Astrocyte (in vitro differentiated cells and primary cell): ENCODE measurements at places on chromosomes 1 and 21. TPM values are rescaled to one million over a fixed set of nuclear protein-coding genes. Genes with fewer than 3 reads are reported as not detected.

- H3K36me3 ChIP-seq = peaks cover 3% of the 10 kb centered on the region
- H3K27ac ChIP-seq = peak overlapping the region; percentile 86
- peaks cover 75% of the 10 kb centered on the region for H3K4me1 ChIP-seq
- H3K27me3 ChIP-seq = no peaks in the 10 kb centered on the region
- DNase-seq = peak; percentile 64
Observed at GRCh38 chr1:42949312-42950115, 9.2 kb downstream of the SLC2A1 start.

The SRSF10 gene
- total RNA-seq = 90.0 and 92.4 TPM in 2 replicates

The LAMB3 gene
- total RNA-seq = 4.2 and 6.1 TPM in 2 replicates

The RNF186 gene
- total RNA-seq = not detected in 2 replicates

GRCh38 chr1:5552787-5553484, 439.3 kb downstream of the NPHP4 start:
- H3K36me3 ChIP-seq = no peaks in the 10 kb centered on the region
- no peak overlapping the region for H3K27ac ChIP-seq
- no peak overlapping the region for H3K4me3 ChIP-seq

GRCh38 chr1:220521778-220522177, 6.2 kb upstream of the MARK1 start:
- H3K27me3 ChIP-seq = no peaks in the 10 kb centered on the region
- H3K27ac ChIP-seq = no peak overlapping the region
- DNase-seq = no peak
- H3K4me1 ChIP-seq = no peaks in the 10 kb centered on the region
- H3K36me3 ChIP-seq = no peaks in the 10 kb centered on the region

The LRRN2 gene
- total RNA-seq = 4.9 and 5.9 TPM in 2 replicates

The RCSD1 gene
- 0.58 and 0.98 TPM in 2 replicates for total RNA-seq

The SPOCD1 gene
- 27.8 and 28.0 TPM in 2 replicates for total RNA-seq

DNA sequence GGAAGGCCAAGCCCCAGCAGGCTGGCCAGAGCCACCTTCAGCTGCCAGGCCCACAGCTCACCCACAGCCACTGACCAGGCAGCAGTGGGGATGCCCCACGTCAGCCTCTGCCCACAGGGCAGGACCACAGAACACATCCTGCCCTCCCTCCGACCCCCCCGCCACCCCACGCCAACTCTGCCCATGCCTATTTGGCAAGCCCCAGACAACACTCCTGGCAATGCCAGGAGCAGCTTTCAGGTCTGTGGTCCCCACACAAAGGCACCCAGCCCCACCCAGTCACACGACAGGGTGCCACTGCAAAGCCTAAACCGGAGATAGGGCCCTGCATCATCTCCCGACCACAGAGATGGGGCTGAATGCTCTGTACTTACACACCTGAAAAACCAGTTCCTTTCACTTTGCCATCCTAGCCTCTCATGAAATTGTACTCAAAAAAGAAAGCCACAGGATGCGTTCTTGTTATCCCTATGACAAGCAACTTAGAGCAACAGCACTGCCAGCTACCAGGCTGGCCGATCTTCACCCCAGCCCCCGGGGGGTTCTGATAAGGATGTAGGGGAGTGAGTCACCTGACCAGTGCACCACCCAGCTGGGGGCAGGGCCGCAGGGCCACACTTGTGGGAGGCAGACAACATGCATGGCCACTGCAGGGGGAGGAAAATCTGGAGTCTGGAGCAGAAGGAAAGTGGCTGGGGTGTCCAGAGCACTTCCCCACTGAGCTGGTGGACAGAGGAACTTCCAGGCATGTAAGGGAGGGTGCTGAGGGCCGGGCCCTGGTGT, 36.2 kb downstream of the UBE2G2 start:
- H3K4me3 ChIP-seq = no peak overlapping the region
- H3K36me3 ChIP-seq = peaks cover 5% of the 10 kb centered on the region
- H3K27ac ChIP-seq = no peak overlapping the region
- DNase-seq = no peak

DNA sequence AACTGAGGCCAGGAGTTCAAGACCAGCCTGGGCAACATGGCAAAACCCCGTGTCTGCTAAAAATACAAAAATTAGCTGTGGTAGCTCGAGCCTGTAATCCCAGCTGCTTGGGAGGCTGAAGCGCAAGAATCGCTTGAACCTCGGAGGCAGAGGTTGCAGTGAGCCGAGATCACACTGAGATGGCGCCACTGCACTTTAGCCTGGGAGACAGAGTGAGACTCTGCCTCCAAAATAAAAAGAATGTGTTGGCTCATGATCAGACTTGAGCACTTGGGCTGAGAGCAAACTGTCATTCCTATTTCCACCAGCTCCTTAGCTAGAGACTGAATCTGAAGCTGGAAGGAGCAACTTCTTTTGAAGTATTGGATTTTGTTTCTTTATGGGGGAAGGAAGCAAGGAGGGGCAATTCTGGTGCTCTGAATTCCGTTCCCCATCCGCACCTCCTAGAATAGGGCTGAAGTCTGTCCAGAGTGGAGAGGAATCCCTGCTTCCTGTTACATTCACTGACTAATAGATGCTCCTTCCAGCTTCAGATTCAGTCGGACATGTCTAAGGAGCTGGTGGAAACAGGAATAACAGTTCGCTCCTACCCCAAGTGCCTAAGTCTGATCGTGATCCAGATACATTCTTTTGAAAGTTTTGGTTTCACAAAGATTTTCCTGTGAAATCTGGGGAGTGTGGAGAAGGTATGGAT, 3.8 kb downstream of the ZNF672 start:
- H3K4me1 ChIP-seq = peaks cover 3% of the 10 kb centered on the region
- no peak overlapping the region for H3K27ac ChIP-seq
- no peaks in the 10 kb centered on the region for H3K27me3 ChIP-seq

DNA sequence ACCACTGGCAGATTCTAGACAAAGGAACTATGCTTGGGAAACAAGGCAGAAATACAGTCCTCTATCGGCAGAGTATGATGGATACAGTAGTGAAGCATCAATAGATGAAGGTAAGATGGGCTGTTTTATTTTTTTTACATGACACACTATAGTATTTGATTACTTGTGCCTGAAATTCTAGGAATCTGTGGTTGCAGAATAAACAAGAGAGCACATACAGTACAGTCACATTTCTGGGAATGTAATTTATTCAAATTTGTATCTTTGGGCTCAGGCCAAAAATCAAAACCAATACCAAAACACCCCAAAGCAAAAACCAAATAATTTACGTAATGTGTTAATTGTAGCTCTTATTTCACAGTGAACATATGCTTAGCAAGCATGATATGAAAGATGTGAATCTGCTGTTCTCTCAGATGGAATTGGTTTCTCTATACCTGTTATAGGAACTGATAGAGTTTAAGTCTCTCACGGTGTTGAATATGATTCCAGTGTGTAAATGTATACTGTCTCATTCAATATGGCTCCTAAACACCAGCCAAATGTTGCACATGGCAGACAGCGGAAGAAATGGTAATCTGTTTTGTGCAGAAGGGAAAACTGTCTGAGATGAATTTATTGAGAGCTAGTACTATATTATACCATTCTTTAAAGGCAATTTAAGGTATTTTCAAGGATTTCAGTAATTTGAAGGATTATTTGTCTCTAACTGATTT, 83.3 kb downstream of the SYT14 start:
- H3K27ac ChIP-seq = no peak overlapping the region
- H3K4me1 ChIP-seq = no peaks in the 10 kb centered on the region
- no peak overlapping the region for H3K4me3 ChIP-seq

DNA sequence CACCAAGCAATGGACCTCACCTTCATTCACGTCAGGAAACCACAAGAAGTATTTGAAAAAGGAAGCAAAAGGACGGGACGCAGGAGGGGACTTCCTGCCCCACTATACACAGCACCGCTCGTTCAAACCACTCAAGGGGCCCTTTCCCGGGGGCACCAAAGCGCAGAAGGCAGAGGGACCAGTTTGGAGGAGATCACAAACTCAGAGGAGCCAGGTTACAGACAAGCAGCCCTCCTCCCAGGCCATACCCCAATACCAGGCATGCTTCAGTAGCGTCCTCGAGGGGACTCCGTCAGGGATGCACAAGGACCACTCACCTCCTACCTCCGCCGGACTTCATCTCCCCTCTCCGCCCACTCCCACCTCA, 685 bp downstream of the CRTC2 start:
- peaks cover 27% of the 10 kb centered on the region for H3K4me1 ChIP-seq
- peak; percentile 20 for DNase-seq
- H3K4me3 ChIP-seq = peak overlapping the region; percentile 81
- H3K27me3 ChIP-seq = no peaks in the 10 kb centered on the region
- H3K27ac ChIP-seq = peak overlapping the region; percentile 72
- no peaks in the 10 kb centered on the region for H3K36me3 ChIP-seq

DNA sequence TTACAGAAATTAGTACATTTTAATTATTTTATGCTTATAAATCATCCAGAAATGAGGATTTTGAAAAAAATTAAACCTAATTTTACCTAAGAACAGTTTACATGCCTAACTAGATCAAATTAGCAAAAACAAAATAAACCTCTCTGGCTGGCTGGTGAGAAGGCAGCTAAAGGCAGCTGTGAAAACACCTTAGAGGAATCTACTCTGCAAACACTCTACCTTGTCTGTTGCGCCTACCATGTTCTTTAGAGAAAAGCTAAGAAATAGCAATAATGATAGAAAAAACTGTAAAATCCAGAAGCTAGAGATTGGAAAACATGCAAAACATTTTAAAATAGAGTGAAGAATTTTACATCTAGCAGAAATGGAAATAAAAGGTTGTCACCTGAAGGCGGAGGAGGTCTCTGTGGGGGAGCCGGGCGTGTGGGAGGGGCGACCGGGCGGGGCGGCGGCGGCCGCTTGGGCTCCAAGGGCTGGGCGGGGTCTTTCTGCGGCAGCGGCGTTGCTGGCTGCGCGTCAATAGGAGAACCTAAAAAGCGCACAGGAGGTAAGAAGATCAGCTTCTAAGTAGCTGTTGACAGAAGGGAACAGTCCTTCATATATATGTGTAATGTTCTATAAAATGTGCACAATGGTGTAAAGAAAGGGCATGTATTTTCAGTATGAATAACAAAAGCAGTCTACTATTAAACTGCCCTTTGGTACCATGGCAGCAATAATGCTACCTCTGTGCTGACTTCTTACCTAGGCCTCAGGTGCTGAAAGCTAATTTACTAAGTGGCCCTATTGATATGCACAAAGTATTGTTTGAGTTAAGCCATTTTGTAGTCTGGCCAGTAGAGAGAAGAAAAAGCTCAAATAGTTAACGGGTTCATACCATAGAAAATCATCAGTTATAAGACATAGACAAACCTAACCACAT, 33.3 kb upstream of the CFAP298 start:
- DNase-seq = no peak
- H3K4me1 ChIP-seq = no peaks in the 10 kb centered on the region
- H3K36me3 ChIP-seq = peaks cover 9% of the 10 kb centered on the region
- no peak overlapping the region for H3K27ac ChIP-seq

DNA sequence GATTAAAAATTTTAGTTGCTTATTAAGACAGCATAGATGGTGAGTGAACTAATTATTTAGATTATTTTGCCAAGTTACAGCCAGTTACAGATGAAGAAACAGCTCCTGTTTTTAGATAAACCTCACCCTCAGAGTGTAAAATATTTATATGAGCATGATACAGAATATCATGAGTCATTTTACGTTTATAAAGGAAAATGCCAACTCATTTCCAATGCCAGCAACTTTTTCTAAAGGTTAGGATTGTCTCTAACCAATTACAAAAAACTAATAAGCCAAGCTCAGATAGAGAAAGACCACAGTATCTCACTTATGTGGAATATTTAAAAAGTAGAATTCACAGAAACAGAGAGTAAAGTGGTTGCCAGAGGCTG, 590.1 kb downstream of the LTN1 start:
- no peaks in the 10 kb centered on the region for H3K4me1 ChIP-seq
- no peak overlapping the region for H3K27ac ChIP-seq
- H3K4me3 ChIP-seq = no peak overlapping the region
- no peak for DNase-seq

The PGD gene
- total RNA-seq = 187 and 224 TPM in 2 replicates

DNA sequence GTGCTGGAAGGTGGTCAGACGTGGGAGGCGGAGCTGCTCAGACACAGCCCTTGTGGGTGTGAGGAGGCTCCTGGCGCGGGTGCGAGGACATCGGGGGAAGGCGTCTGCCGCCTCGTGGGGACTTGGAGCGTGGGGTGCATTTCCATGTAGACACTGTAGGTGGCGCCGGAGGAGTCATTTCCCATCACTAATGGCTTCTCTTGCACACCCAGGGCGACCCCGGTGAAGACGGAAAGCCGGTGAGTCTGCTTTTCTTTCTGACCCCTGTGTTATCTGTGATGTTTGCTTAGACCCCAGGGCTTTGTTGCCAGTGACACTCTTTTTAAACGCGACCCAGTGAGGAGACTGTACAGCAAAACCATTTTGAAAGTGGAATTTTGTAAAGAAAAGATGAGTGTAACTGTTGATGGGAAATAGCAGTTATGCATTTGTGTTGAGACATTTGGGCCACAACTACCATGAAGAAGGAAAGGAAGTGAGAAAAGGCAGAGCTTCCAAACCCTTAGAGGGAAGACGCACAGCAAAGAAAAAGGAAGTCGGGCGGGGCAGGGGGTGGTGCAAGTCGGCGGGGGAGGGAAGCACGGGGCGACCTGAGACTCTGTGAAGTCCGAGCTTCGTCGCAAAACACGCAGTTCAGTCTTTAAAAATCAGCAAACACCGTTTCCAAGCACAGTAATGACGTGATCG, 64.0 kb downstream of the SLC19A1 start:
- no peaks in the 10 kb centered on the region for H3K27me3 ChIP-seq
- H3K36me3 ChIP-seq = peaks cover 4% of the 10 kb centered on the region

The KIFAP3 gene
- total RNA-seq = 32.8 and 39.1 TPM in 2 replicates

The ATAD3C gene
- total RNA-seq = 1.8 and 2.5 TPM in 2 replicates

The GJA8 gene
- total RNA-seq = not detected in 2 replicates

The KCNK2 gene
- 0.16 TPM in 1 of 2 replicates, not detected in the other for total RNA-seq

The AGMAT gene
- total RNA-seq = 0.41 and 0.53 TPM in 2 replicates

DNA sequence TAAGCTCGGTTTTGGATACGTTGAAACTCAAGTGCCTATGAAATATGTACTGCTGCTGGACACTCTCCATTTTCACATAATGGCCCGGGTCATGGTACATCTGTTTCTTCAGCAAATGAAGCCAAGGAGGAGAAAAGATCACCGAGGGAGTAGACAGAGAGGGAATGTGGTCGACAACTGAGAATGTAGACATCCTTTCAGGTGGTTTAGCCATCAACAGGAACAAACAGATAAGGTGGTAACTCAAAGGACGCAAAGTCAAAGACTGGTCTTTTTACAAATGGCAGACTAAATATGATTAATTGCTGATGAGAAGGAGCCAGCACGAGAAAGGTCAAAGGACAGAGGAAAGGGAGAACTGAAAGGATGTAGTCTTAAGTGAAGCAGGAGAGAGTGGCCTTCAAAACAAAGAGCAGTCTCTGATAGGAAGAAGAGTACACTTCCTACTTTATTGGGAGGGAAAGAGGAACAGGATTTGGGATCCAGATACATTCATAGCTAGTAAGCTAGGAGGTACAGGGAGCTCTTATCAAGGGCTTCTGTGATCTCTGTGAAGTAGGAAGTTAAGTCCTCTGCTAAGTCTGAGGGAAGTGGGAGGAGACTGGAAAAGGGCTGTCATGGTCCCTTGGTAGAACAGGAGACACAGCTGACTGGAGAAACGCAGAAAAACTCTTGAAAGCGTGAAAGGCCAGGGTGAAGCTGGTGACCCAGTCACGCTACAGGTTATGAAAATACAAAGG, 28.3 kb downstream of the NUP133 start:
- DNase-seq = no peak
- H3K36me3 ChIP-seq = peaks cover 19% of the 10 kb centered on the region
- H3K4me3 ChIP-seq = no peak overlapping the region
- no peaks in the 10 kb centered on the region for H3K4me1 ChIP-seq
- H3K27me3 ChIP-seq = no peaks in the 10 kb centered on the region
- no peak overlapping the region for H3K27ac ChIP-seq

The RHOC gene
- total RNA-seq = 585 and 657 TPM in 2 replicates

GRCh38 chr1:50111503-50111902, 2.8 kb downstream of the ELAVL4 start:
- peaks cover 11% of the 10 kb centered on the region for H3K27me3 ChIP-seq
- H3K36me3 ChIP-seq = no peaks in the 10 kb centered on the region
- H3K4me1 ChIP-seq = no peaks in the 10 kb centered on the region
- no peak for DNase-seq
- H3K4me3 ChIP-seq = no peak overlapping the region
